Posterior vena cava (tissue), 2 donors: ENCODE measurements at places on chromosomes 7 and 10. TPM values are rescaled to one million over a fixed set of nuclear protein-coding genes. Genes with fewer than 3 reads are reported as not detected.

The ADAM12 gene
- total RNA-seq, result 2.8 TPM

The PON3 gene
- 0.74 TPM for total RNA-seq

The CFAP69 gene
- total RNA-seq, result 11.4 TPM

The OPN4 gene
- not detected for total RNA-seq

The PDE6C gene
- not detected for total RNA-seq

The RBP3 gene
- total RNA-seq, result not detected

The MYO1G gene
- 6.3 TPM for total RNA-seq

GRCh38 chr7:128210590-128211570 is 30.2 kb upstream of the LEP start:
- DNase-seq, result peak; percentile 74

DNA sequence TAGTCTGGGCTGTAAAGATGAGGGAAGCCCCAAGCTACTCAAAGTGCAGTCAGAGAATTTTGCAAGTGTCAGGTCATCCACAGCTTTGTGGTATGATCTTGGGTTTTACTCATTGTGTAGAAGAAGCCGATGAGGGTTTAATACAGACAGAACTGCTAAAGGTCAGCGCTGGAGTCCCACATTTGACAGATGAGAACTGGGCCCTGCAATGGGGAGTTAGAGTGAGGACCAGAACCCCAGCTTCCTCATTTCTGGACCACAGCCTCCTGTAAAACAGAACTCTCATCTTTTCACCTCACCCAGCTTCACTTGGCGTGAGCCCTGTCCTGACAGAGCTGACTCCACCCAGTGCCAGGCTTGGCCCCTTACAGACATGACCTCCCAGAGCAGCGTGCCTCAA is 20.1 kb downstream of the LRRC20 start:
- no peak for DNase-seq

GRCh38 chr7:98930464-98930863 is 52.1 kb downstream of the TRRAP start:
- DNase-seq, result no peak

DNA sequence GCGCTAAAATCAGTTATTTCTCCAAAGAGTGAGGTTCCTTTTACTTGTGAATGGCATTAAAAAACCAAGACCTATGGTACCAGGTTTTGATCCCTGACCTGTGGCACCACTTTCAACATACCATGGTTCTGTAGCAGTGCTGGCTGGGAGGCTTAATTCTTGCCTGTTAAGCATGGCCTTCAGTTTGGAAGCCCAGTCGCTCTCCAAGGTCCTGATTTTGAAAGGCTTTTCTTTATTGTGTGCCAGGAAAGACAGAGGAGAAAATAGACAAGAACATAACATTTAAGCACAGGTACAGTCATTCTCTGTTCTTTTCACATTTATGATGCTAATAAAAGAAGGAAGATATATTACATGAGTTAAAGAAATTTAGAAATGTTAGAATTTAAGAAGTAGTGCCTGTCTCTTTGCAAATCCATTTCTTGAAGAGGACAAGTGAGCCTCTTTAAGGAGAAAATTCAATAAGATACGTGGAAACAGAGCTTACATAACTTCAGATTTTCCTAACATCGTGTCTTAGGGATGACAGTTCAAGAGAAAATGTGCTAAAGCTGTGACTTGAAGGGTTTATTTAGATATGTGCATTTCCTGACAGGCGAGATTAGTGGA is 357.6 kb downstream of the DPP6 start:
- no peak for DNase-seq

DNA sequence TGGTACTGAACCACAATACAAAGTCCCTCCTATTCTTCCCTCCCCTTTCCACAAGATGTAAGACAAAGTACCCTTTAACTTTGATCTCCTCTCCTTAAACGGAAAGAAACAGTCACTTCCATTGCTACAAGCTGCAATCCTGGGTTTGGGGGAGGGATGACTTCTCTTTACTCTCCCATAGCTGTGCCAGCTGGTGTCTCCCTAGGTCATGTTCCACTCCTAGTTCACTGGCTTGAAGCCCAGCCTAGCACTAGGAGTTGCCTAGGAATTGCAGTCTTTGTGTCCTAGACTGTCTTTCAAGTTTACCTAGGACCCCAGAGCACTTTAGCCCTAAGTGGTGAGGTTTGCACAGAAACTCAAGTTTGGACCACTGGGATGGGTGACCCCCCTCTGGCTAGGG is 311.1 kb downstream of the HPSE2 start:
- DNase-seq, result no peak

GRCh38 chr7:92682903-92683539 is 92.8 kb upstream of the FAM133B start:
- DNase-seq, result no peak

DNA sequence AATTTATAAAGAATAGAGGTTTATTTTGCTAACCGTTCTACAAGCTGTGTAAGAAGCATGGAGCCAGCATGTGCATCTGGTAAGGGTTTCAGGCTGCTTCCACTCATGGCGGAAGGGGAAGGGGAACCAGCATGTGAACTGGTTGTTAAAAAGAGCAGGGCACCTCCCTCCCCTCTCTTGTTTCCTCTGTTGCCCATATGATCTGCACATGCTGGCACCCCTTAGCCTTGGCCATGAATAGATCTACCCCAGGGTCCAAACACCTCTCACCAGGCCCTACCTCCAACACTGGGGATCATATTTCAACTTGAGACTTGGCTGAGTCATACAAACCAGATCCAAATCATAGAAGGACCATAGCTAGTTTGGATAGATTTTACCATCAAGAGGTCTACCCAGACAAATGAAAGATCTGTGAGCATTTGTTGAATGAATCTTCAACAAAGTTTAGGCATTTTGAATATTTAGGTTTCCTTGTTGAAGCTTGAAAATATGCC is 36.0 kb upstream of the NRP1 start:
- no peak for DNase-seq

GRCh38 chr7:30178748-30179436 is 44.1 kb downstream of the MTURN start:
- DNase-seq, result no peak

- DNase-seq, result no peak
These were observed 18.5 kb downstream of the NACAD start for GRCh38 chr7:45070254-45070642.

GRCh38 chr7:24406053-24406788 is 122.2 kb downstream of the NPY start:
- DNase-seq, result no peak
